ENCODE measurements at places on chromosomes 7 and 10. TPM values are rescaled to one million over a fixed set of nuclear protein-coding genes. Genes with fewer than 3 reads are reported as not detected.

Gene KLF14
- not detected for total RNA-seq

Gene GIMAP6
- not detected for total RNA-seq

DNA sequence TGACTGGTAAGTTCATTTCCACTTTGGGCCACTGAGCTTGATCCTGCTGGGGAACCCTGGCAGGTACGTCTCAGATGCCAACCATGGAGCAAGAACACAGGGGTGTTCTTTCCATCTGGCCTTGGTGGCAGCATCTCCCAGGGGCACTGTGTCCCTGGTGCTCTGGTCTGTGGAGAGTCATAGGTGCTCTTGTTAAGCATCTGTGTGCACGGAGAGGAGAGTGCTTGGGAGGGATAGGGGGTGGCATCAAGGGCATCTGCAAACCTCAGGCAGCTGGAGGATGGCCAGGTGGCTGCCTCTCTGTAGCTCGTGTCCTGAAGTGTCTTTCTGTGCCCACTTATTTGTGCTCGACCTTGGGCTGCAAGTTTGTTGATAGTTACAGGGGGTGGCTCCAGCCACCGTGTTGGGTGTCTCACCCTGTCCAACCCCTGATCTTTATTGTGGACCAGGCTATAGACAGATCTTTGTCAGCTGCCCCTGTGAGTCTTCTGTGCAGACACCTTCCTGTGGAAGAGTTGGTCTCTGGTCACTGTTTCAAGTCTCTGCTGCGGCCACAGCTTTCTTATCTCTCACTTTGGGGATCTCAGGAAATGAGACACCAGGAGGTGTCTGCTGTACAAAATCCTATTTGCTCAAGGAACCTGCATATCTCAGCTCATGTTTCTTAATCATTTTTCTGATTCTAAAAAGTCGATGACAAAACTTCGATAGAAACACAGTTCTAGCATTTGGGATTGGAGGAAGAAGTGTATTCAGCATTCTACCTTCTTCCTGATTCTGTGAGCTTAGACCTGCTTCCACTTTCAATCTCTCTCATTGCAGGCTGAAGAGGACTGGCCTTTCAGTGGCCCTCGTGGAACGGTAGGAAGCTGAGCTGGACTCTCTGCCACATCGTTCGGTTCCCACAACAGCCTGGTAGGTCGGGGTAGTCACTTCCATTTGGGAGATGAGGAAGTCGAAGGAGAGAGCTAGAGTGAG lies 17.2 kb upstream of the GIMAP8 start:
- no peak for DNase-seq

- DNase-seq, result no peak
Observed at GRCh38 chr10:5557040-5557721, 32.4 kb downstream of the CALML3 start.

DNA sequence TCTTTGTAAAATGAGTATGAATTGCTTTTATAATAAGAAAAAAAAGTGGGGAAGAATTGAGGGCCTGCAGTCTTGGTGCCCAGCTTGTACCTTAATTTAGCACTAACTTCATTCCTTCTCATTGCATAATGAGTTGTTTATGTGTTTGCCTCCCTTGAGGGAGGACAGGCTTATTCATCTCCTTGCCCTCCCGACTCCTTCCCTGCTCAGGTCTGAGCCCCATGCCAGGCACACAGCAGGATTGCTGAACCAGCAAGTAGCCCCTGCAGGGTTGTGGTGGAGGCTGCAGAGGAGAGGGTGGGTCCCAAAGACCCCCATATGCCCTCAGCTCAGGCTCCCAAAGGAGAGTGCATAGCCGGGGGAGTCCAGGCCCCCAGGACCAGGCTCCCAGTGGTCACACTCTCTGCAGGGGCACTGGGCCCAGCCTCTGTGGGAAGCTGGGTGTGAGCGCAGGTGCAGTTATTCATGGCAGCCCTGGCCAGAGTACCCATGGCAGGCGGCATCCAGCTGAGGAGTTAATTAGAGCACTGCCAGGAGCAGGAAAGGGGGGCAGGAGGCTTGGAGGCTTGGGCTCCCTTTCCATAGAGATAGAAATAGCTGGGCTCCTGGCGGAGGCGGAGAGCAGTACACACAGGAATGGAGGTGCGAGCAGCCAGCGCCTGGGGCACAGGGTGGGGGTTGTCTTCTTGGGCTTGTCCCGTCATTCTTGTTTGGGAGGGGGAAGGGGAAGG lies 28.2 kb upstream of the GOLGA7B start:
- no peak for DNase-seq

GRCh38 chr7:42198974-42199668 lies 37.9 kb downstream of the GLI3 start:
- no peak for DNase-seq

GRCh38 chr7:40586197-40586596 lies 451.4 kb downstream of the SUGCT start:
- peak; percentile 10 for DNase-seq

- DNase-seq, result peak; percentile 85
Observed at GRCh38 chr10:33325929-33326328, 8.5 kb downstream of the NRP1 start.

- no peak for DNase-seq
Observed at GRCh38 chr7:158997471-158997870, 141.1 kb downstream of the DYNC2I1 start.

DNA sequence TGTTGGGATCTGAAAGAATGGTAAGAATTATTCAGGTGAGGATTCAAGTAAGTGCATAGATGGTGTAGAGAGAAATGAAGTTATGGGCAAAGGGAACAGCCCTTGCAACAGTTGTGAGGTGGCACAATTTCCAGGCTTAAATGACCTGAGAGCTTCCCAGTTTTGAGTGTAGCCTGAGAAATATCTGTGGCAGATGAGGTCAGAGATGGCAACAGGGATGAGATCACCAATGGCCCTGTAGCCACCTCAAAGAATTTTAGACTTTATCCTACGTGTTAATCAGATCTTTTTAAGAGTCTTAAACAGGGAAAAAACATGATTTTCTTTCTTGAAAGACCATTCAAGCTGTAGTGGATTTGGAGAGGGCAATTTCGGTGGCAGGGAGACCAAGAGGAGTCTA lies 1.9 kb upstream of the NRF1 start:
- no peak for DNase-seq

GRCh38 chr10:124170631-124171030 lies 77.2 kb upstream of the CHST15 start:
- DNase-seq, result no peak

DNA sequence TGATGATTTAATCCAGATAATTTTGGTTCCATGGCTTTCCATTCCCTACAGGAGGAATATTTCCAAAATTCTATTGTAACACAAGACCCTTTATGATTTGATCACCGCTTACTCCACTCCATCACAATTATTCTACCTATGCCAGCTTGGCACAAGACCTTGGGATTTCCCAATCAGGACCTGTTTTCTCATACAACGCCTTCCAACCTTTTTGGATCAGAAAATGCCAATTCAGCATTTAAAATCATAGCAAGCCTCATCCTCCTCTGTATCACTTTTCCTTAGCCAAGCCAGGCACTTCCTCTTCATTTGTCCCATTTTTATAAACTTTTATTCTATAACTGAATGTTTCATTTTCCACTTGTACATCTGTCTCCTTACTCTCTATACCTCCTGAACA lies 100.9 kb downstream of the JMJD1C start:
- no peak for DNase-seq

All from A673 (cell line).